Adrenal gland (tissue), 19 donors: ENCODE measurements at places on chromosomes 1 and 21. TPM values are rescaled to one million over a fixed set of nuclear protein-coding genes. Genes with fewer than 3 reads are reported as not detected.
A peak's percentile ranks its signal among the peaks of the same experiment; 100 is the strongest.

FBLIM1 gene
- 16.0 TPM for polyA plus RNA-seq

DNA sequence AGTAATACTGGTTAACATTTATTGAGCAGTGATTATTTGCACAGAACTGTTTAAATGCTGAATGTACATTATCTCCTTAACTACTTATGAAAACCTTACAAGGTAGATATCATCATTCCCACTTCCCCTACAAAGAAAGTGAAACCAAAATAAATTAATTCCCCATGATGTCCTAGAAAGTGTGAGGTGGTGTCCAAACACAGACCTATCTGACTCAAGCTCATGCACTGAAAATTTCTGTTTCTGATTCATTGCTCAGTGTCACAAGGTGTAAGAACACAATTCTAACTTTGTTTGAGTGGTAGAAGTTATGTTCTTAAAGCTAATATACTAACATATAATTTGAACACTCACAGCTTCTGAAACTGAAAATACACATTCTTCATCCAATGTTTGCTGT, 178.7 kb downstream of the MRPL39 start:
- H3K27ac ChIP-seq: no peak overlapping the region
- H3K27me3 ChIP-seq: no peaks in the 10 kb centered on the region
- no peaks in the 10 kb centered on the region for H3K4me1 ChIP-seq
- no peak overlapping the region for H3K4me3 ChIP-seq
- no peak for DNase-seq

DNA sequence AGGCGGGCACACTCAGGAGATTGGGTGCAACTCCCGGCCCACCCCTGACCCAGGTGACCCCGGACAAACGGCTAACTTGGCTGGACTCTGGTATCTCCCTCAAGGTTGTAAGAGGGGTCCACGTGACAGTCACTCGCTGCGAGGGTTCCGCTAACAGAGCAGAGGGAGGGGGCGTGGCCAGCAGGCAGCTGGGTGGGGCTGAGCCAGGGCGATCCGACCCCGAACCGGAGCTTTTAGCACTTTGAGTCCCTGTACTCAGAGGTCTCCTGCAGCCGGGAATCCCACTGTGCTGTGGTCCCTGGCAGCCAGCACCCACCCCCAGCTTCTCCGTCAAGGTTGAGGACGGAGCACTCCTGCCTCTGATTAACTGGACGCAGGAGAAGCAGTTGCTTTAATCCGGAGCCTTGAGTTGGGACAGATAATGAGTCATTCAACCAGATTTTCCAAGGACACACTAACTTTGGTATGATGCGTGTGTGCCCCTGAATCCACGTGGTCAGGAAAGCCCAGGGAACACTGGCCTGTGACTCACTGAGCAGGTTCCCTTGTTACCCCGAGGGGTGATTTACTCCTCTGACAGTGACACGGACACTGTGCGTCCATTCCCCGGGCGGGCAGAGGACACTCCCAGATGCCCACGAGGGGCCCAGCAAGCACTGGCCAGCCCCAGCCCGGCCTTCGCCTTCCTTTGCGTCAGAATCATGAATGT, 16.8 kb downstream of the TRPM2 start:
- peak; percentile 95 for DNase-seq
- H3K4me1 ChIP-seq: no peaks in the 10 kb centered on the region
- H3K4me3 ChIP-seq: peak overlapping the region; percentile 43
- H3K36me3 ChIP-seq: no peaks in the 10 kb centered on the region

- no peaks in the 10 kb centered on the region for H3K4me1 ChIP-seq
- no peaks in the 10 kb centered on the region for H3K27me3 ChIP-seq
These were observed 6.1 kb upstream of the CD1A start for GRCh38 chr1:158248118-158248517.
